Fibroblast of skin of back (primary cell): ENCODE measurements at places on chromosomes 13 and 19.

DNA sequence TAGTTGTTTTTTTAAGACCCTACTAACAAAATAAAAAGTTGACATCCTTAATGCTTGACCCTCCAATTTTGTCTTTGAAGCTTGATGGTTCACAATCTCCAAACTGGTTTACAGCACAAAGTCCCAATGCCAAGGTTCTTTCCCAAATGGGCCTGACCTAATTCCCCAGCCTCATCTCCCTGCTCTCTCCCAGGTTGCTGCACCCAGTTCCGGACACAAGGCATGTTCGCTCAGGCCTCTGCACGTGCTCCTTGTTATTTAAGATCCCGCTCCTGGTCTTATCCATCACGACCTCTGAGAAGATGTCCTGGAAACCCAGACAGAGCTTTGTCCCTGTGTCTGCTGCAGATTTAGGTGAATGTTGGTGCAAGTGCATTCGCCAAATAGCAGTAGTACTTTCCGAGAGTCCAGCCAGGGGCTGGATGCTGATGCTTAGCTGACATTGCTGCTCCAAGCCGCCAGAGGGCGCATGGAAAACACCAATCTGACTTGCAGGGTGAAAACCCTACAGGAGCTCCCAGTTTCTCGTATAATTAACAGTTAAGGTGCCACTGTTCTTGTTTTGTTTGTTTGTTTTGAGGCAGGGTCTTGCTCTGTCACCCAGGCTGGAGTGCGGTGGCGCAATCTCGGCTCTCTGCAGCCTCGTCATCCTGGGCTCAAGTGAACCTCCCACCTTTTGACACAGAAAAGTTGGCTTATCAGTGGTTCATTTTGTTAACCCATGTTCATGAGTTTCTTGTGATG lies 18.5 kb downstream of the LYPD3 start:
- peak; percentile 60 for DNase-seq

- no peak for DNase-seq
Observed at GRCh38 chr13:98054301-98054700, 88.6 kb upstream of the FARP1 start.

- no peak for DNase-seq
Observed at GRCh38 chr13:78601874-78602560, 1.3 kb downstream of the POU4F1 start.

DNA sequence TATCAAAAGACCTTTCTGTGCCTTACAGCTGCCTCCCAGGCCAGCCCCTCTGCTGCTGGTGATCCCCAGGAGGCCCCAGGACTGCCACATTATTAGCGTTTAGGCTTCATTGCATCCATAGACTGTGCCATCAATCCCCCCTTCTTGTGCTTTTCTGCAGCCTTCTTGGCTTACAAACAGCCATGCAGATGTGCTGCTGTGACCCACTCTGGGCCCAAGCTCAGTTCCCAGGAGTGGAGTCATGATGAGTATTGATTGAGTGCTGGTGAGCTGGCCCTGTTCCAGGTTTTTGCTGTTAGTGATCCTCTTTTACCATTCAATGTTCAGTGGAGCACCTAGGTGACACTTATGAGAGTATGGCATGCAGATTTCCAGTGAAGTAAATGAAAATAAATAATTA lies 59.9 kb upstream of the SLAIN1 start:
- no peak for DNase-seq

GRCh38 chr19:29928831-29929230 lies 13.2 kb upstream of the URI1 start:
- DNase-seq, result no peak

GRCh38 chr19:58274771-58275201 lies 4.0 kb upstream of the ZNF8 start:
- DNase-seq, result no peak

DNA sequence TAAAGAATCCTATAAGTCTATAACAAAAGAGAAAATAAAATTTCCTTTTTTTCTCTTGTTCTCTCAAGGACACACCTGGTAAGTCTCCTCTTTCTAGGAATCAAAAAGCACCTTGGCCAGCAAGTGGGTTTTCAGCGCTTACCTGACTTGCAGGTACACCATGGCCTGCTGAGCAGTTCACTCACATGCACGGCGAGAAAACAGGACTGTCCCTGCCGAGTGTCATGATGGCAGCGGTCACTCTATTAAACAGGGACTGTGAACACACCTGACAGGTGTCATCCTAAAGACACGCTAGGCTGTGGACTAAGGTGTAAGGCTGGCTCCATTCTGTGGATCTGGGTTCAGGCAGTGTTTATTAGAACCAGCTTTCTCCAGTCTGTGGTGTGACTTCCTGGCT lies 170.2 kb downstream of the TEX29 start:
- no peak for DNase-seq

- no peak for DNase-seq
Observed at GRCh38 chr13:43391036-43391435, 367.6 kb downstream of the DNAJC15 start.

- no peak for DNase-seq
Observed at GRCh38 chr13:93345024-93345423, 118.4 kb downstream of the GPC6 start.

- peak; percentile 38 for DNase-seq
Observed at GRCh38 chr13:40963927-40964326, 55.2 kb downstream of the ELF1 start.

- DNase-seq, result peak; percentile 20
Observed at GRCh38 chr19:39941615-39942365, 7.4 kb upstream of the FCGBP start.

GRCh38 chr13:72456486-72456885 lies 270.9 kb downstream of the MZT1 start:
- DNase-seq, result no peak

GRCh38 chr13:110359840-110360301 lies 52.8 kb downstream of the COL4A2 start:
- peak; percentile 98 for DNase-seq

DNA sequence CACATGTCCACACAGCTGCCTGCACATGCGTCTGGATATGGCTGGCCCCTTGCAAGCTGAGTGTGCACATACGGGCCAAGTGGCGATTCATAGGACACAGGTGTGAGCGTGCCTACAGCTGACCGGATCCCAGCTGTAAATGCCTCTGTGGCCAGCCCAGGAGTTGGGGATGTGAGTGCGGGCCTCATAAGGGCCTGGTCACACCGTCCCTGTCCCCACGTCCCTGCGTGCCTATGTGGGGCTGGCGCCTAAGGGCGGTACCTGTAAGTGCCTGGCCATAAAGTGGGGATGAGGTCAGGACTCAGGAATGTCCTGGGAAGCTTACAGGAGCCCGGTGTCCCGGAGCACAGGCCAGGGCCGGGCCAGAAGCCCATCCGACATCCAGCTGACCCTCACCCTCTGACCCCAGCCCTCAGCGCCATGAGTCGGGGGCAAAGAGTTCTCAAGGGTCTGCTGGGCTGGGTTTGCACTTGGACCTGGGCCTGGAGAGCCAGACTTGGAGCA lies 1.3 kb upstream of the ARHGAP45 start:
- DNase-seq, result no peak

- DNase-seq, result peak; percentile 84
Observed at GRCh38 chr13:42981317-42981716, 10.7 kb downstream of the EPSTI1 start.

DNA sequence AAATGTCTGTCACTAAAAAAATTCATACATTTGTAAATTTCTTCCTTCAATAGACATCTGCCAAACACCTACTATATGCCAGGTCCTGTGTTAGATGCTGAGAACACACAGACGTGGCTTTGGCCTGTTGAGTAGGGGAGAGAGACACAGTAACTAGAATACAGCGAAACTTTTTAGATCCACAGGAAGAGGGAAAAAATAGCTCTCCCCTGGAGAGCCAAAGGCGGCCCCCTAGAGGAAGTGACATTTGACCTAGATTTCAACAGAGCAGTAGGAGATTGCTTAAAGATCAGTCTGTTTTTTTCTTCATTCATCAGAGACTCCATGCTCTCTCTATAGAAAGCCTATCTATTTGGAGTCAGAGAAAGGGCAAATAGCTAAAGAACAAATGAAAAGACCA lies 11.3 kb downstream of the LCP1 start:
- no peak for DNase-seq

DNA sequence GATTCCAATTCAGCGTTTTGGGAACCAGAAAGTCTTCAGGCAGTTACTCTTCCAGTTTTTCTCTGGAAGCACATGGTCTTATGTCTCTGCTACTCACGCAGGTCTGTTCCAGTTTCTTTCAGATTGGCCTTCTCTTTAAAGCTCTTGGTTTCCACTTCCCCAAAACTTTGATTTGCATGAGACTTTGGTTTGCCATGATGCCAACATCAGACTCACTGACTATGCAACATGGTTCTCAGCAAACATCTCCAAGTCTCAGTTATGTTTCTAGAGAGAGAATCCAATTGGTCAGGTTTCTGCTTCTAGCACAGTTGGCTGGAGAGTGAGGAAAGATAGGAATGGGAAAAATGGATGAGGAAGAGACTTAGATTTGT lies 3.1 kb downstream of the AKAP11 start:
- no peak for DNase-seq

DNA sequence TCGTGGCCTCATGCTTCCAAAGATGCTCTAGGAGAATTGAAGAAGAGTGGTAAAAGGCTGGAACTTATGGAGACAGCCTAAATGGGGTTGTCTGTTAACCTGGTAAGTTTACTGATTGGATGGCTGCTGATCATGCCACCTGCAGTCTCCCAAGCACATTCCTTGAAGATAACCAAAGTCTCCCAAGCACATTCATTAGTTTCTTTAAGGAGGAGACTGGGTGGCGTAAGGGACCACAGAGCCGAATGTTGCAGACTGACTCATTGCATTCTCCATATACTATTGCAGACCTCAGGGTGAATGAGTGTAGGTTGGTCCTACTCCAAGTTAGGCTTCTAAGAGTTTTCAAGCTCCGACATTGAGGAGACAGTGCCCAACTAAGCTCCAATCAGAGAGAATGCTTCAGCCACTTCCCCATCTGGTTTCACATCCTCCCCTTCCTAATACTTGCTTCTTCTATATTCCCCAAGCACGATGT lies at the start of gene IGFL3:
IGFL3 (minus strand) TSS at position 51 of the 478 bp plus-strand sequence; CDS start at position 12, 39 bp downstream.
- DNase-seq, result no peak

GRCh38 chr13:43170506-43170905 lies 147.1 kb downstream of the DNAJC15 start:
- no peak for DNase-seq

- peak; percentile 56 for DNase-seq
Observed at GRCh38 chr19:49331616-49332055, 3.6 kb upstream of the CD37 start.

DNA sequence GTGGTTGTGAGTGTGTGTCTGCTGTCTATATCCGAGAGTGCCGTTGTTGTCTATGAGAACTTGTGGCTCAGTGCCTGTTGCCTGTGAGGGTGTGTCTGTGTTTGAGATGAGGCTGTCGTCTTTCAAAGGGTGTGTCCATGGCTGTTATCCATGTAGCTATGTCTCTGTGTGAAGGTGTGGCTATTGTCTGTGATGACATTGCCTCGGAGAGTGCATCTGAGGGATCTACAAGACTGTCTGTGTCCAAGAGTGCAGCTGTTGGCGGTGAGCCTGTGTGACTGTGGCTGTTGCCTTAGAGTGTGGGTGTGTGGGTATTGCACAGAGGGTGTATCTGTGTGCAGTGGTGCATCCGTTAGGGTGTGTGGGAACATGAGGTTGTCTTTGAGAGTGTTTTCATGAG lies 4.9 kb downstream of the NUMBL start:
- no peak for DNase-seq

- peak; percentile 48 for DNase-seq
Observed at GRCh38 chr19:14138576-14139265, 2.3 kb upstream of the ASF1B start.

- peak; percentile 58 for DNase-seq
Observed at GRCh38 chr13:50893211-50893852, 16.3 kb upstream of the RNASEH2B start.

- DNase-seq, result no peak
Observed at GRCh38 chr19:51602189-51602854, 27.9 kb downstream of the SIGLEC5 start.

DNA sequence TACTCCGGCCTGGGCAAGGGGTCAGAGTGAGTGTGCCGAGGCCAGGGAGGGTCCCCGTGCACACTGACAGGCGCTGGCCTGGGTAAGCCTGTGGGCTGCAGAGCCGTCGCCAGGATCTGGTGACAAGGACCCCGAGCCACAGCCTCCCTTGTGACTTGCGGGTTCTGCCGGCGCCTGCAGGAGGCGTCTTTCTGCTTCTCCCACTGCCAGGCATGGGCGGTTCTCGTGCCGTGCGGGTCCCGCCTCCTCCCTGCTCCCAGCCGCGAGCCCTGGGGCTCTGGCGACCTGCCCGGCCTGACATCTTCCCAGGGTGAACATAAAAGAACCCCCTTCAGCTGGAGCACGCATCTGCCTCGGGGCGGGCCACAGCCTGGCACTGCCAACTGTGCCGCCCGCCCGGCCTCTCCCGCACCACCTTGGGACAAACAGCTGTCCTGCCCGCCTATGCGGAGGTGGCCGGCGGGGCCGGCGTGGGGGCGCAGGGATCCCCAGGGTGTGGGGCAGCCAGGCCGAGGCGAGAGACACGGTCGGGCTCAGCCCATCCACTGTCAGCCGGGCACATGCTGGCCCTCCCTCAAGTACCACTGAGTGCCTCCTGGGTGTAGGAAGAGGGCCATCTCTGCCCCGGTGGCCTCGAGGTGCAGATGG lies 1.5 kb upstream of the HCN2 start:
- peak; percentile 86 for DNase-seq

GRCh38 chr13:75414036-75414827 lies 67.7 kb downstream of the TBC1D4 start:
- no peak for DNase-seq

DNA sequence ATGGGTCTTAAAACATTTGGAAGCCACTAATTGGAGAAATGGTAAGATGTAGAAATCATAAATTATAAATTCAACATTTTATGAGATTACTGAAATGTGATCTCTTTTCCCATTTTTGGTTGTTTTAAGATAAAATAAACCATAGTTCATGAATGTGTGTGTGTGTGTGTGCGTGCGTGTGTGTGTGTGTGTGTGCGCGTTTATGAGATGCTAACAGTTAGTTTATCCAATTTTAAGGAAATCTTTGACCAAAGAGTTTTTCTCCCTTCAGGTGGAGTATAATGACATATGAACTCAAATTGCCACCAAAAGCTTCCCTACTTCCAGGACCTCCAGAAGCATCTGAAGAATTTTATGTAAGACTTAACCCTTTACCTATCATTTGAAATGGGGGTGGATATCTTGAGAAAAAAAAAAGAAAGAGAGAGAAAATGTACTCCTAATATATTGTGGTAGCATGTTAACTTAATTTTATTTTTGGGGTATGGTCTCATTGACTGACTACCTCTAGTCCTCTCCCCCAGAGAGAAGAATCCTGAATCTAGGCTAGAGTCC lies 98.1 kb upstream of the AKAP11 start:
- DNase-seq, result no peak

DNA sequence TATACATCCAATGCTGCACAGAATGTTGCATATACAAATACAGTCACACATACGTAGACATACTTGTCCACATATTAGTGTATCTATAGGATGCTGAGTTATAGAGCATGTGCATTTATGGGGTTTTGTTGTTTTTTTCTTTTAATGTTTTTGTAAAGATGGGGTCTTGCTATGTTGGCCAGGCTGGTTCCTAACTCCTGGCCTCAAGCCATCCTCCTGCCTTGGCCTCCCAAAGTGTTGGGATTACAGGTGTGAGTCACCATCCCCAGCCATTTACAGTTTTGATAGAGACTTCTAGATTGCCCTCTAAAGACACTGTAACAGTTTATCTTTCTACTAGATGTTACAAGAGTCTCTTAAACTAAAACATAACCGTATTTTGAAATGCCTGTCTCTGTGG lies 14.3 kb downstream of the HNRNPUL1 start:
- DNase-seq, result no peak
